ENCODE measurements at places on chromosomes 12 and 14.
A peak's percentile ranks its signal among the peaks of the same experiment; 100 is the strongest.

DNA sequence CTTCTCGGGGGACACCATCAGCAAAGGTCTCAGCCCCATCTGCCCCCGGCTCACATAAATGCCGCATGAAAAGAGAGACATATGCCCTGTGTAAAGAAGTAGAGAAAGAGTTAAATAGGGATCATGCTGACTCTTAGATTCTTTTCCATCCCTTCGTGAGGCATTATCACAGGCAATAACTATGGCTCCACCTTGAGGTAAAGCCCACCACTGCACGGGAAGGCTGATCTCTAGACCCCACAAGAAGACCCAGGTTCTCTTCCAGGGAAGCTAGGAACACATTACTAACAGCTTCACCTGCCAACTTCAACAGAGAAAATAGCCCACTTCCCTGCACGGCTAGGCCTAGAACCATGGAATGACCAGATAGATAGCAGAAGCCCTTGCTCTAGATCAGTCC is 14.1 kb upstream of the NOP2 start:
- no peak for DNase-seq

DNA sequence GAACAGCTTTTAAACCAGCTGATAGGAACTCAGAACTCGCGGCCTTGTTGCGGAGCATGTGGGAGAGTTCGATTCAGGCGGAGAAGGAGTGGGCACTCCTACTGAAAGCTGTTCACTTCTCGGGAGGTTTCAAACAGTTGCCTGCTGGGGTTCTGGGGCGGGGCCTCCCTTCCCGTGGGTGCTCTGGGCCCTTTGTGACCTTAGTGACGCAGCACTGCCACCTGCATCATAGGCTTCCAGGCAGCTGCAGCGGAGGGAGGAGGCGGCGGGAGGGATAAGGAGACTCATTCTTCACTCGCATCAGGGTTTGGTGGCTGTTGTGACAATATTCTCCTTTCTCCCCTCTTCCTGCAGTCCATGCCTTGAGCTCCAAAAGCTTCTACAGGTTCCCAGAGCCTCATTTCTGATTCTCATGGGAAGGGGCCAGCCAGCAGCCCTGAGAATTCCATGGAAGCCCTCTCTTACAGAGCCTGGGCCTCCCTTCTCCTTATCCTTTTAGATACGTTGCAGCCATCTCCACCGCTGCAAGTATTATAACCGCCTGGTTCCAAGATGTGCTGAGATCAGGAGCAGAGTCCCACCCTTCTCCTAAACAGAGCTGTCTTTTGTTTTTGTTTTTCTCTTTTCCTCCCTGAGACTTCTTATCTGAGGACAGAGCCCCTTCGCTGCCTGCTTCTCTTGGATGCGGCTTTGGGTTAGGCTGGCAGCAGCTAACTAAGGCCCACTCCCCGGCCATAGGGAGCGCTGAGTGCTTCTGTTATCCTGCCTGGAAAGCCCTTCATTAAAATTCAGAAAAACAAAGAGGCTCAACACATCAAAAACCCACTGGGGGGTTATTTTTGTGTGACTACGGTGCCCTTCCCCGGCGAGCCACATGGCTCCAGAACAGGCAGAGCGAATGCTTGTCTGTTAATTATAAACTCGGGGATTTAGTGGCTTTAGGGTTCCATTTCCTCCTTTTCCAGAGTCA is 67.6 kb upstream of the GPATCH2L start:
- no peak for DNase-seq

DNA sequence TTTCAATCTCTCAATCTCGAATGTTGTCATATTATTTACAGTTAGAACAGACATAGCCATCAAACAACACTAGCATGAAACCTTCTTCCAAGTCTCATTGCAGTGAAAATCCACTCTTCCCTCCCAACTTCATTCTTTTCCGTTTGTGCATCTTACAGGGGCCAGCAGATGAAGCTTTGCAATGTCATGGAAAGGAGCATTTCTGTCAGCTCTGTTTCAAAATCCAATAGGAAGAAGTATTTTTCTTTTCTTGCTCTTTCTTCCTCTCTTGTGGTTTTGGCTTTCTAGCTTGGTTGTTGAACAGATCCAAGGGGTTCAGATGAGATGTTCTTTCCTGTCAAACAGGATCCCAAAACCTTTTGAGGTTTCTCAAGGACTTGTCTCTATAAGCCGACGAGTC is 416.6 kb downstream of the AEBP2 start:
- DNase-seq = no peak

GRCh38 chr12:24977060-24977459 is 28.2 kb upstream of the BCAT1 start:
- no peak for DNase-seq

GRCh38 chr12:44015333-44015941 is 179.6 kb downstream of the TMEM117 start:
- DNase-seq = peak; percentile 10

DNA sequence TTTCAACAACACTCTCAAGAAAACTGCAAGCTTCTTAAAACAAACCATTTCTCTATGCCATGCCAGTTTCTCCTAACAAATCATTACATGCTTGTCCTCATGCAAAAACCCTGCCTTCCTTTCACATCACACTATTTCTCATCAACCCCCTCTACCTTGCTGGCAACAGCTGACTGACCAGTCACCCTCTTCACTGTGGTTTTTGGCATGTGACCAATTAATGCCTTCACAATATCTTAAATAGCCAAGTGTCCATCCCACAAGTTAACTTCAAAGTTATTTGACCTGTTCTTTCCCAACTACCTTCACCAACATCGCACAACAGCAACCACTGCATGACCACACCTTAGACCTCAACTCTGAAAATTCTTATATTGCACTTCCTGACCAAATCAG is 159.6 kb downstream of the CEP128 start:
- DNase-seq = no peak

GRCh38 chr12:94322346-94322745 is 137.3 kb downstream of the CEP83 start:
- DNase-seq = no peak

DNA sequence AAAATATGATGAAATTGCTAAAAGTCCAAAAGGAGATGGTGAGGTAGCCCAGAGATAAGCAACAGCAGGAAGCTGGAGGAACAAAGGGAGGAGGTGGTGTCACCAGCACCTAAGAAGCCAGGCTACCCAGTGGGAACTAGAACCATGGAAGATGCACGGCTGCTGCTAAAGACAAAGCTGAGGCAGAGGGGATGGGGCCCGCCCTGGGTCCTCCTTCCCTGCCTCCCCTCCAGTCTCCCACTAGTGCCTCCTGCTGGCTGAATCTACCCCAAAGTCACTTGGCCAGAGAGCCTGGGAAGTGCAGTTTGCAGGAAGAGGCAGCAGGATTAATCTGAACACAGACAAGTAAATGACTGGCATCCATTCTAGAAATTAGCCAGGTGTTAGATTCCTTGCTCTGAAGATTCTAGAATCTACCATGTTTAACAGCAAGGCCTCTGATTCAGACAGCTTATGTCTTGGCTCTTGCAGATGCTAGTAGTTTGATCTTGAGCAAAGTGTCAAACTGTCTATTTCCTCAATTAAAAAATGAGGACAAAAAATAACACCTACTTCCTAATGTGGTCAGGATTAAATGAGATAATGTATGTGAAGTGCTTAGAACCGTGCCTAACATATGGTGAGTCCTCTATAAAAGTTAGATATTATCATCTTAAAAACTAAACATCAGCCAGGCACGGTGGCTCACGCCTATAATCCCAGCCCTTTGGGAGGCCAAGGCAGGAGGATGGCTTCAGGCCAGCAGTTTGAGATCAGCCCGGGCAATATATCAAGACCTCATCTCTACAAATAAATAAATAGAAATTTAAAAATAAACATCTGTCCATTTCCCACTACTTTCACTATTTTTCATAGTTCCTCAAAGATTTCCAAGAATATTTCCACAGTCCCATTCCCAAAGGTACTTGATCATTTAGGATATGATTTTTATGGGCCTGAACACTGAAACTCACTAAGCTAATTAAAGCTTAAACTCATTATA is 5.8 kb upstream of the LRP10 start:
- DNase-seq = no peak

DNA sequence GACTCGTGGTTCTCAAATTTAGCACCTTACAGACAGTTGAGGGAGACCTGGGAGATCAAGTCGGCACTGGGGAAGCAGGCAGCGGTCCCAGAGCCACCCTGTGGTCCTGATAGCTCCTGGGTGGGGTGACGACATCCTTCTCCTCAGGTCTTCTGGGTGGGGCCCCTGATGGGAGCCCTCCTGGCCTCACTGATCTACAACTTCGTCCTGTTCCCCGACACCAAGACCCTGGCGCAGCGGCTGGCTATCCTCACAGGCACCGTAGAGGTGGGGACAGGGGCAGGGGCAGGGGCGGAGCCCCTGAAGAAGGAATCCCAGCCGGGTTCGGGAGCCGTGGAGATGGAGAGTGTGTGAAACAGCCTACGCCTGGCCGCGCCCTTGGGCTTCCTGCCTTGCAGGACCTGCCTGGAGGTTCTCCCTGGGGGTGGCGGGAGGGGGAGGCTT is 2.6 kb downstream of the AQP6 start:
- DNase-seq = no peak

GRCh38 chr14:54566410-54567223 is at the start of gene SAMD4A:
TSS of gene SAMD4A (plus strand) at chr14:54567128. CDS start at chr14:54567917, 789 bp downstream.
- no peak for DNase-seq

DNA sequence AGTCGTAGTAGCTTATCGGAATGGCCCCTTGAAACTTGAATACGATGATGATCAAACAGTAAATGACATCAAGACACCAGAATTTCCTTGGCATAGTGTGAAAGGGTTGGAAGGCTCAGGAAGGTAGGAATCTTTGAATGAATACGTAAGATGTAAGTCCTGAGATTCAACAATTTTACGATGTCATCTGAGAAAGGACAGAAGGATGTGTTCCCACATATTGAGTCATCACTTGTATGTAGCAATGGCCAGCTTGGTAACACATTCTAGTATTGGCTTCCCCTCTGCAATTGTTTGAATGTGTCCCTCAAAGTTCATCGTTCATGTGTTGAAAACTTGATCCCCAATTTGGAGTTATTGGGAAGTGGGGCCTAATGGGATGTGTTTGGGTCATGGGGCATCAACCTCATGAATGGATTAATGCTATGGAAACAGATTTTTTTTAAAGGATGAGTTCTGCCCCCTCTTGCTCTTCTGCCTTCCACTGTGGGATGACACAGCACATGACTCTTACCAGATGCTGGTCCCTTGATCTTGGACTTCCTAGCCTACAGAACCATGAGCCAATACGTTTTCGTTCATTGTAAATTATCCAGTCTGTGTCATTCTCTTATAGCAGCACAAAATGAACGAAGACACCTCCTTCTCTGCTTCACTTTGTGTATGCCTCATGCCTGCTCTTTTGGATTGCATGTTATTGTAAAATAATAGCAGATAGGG is 284.6 kb downstream of the BCAT1 start:
- DNase-seq = no peak

- DNase-seq = no peak
Measured at GRCh38 chr12:79766705-79767464, 76.1 kb upstream of the PAWR start.

- DNase-seq = no peak
Measured at GRCh38 chr12:103944964-103945363, 14.8 kb downstream of the HSP90B1 start.

- no peak for DNase-seq
Measured at GRCh38 chr12:20505056-20505455, 136.7 kb downstream of the PDE3A start.

GRCh38 chr14:31122098-31122611 is 85.4 kb downstream of the HECTD1 start:
- DNase-seq = no peak

DNA sequence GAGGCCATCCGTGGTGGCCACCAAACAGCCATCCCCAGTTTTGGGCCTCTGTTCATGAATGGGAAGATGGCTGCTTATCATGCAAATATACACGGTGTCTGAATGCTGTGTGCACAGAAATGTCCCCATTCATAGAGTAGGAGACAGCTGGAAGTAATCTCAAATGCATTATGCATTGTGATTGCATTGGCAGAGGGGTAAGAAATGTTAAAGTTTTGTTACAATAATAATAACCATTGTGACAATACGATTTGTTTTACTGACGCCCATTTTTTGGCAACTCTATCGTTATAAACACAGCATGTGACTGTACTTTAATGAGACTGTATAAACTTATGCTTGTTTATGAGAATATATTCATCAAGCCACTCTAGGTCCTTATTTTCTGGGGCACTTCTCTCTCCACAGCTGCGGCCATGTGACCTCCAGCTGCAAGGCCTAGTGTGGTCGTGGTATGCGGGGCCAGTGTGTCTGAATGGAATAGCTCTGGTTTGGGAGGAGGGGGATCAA is 474.3 kb downstream of the VRK1 start:
- no peak for DNase-seq

DNA sequence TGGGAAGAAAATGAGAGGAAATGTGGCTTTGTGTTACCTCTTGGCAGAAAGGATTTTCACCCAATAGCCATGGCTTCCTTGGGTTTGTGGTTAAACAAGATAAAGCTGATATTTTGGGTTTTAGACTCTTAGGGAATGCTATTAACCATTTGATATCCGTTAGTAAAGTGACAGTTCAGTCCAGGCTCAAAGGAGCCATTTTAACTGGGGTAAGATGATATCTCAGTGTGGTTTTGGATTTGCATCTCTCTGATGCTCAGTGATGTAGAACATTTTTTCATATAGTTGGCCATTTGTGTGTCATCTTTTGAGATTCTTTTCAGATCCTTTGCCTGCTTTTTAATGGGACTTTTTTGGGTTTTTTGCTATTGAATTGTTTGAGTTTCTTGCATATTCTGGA is 30.1 kb downstream of the IFT43 start:
- DNase-seq = no peak

DNA sequence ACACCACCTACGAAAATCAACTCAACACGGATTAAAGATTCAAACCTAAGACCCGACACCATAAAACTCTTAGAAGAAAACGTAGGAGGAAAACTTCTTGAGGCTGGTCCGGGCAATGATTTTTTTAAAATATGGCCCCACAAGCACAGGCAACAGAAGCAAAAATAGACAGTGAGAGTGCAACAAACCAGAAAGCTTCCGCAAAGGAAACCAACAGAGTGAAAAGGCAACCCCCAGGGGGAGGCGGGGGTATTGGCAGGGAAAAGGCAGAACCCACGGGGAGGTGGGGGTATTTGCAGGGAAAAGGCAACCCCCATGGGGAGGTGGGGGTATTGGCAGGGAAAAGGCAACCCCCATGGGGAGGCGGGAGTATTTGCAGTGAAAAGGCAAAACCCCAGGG is 20.5 kb upstream of the FBRSL1 start:
- DNase-seq = no peak

- no peak for DNase-seq
Measured at GRCh38 chr12:106583242-106584103, 669 bp downstream of the RFX4 start.

- no peak for DNase-seq
Measured at GRCh38 chr14:22558221-22558913, 30.7 kb downstream of the DAD1 start.

DNA sequence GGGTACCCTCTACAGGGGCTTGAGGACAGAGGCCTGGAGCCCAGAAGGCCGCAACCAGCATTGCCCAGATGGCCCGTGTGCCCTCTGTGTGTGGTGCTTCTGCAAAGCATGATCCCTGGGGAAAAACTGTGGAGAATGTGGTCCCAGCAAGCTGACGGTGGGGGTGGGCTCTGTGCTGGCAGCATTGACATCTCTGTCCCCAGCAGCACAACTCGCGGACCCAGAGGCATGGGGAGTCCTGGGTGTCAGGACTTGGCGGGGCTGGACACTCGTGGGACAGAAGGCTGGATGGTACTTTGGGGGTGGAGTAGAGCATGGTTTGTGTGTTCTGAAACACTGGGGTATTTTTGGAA is 4.3 kb downstream of the CLBA1 start:
- no peak for DNase-seq
